ENCODE measurements at places on chromosomes 6 and 20. TPM values are rescaled to one million over a fixed set of nuclear protein-coding genes. Genes with fewer than 3 reads are reported as not detected.

Gene TP53TG5
- not detected for total RNA-seq

Gene GLP1R
- not detected for total RNA-seq

Gene CAP2
- total RNA-seq: 5.3 TPM

Gene KIAA0408
- total RNA-seq: not detected

Gene RIMS1
- total RNA-seq: not detected

Gene GJA10
- total RNA-seq: not detected

GRCh38 chr6:111841822-111842221, 31.4 kb downstream of the FYN start:
- no peak for DNase-seq

GRCh38 chr6:139538366-139538765, 163.9 kb upstream of the CITED2 start:
- DNase-seq: no peak

DNA sequence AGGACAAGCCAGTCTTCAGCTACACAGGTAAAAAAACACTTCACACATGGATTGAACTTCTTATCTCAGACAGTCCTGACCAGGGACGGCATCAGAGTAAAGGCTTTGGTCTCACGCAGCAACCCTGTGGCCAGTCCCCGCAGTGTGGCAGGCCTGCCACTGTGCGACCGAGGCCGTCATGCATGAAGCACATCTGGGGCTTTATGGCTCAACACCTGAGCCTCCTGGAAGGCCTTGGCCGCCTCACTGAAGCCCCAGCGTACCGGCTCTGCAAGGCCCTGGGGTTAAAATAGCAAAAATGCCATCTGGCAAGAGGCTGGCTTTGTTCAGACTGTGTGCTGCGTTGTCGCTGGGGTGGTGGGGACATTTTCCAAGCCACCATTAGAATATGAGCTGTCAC, 32.8 kb downstream of the TBC1D7 start:
- no peak for DNase-seq

GRCh38 chr6:16985513-16986284, 116.2 kb upstream of the STMND1 start:
- DNase-seq: no peak

DNA sequence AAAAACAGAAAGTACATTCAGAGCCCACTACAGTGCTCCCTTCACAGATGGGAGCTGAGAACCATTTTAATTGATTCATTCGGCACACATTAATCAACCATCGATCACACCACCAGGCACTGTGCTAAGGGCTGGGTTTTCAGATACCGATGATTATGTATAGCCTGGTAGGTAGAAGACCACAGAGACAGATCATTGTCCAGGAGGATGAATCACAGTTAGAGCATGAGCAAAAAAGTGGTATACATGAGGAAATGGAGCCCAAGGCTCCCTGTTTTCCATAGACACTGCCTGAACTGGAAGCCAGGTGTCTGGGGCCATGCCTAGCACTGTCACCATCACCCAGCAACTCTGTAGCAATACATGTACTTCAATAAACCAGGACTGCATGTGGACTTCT, 9.0 kb upstream of the PRDM1 start:
- no peak for DNase-seq

DNA sequence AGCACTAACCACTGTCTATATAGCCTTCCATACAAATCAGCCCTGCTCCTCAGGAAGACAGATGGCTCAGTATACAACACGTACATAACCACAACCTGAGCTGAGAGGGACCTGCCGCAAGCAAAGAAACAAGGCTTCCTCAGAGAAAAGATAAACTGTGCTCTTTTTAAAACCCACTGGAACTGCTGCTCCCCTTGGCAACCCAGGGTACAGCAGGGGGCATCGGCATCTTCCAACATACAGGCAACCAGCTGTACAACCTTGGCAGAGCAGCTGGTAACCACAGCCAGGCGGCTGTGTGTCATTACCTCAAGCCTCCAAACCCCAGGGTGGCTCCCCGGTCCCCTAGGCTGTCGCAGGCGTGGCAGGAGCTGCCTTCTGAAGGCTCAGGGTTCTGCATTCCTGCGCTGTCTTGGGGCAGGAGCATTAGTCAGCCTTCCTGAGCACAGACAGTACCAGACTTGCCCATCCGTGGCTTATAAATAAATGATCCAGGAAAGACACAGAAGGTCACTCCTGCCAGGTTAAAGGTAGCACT, 249.5 kb downstream of the ADGRG6 start:
- DNase-seq: no peak

- no peak for DNase-seq
Observed at GRCh38 chr6:22053391-22053997, 243.3 kb downstream of the PRL start.

DNA sequence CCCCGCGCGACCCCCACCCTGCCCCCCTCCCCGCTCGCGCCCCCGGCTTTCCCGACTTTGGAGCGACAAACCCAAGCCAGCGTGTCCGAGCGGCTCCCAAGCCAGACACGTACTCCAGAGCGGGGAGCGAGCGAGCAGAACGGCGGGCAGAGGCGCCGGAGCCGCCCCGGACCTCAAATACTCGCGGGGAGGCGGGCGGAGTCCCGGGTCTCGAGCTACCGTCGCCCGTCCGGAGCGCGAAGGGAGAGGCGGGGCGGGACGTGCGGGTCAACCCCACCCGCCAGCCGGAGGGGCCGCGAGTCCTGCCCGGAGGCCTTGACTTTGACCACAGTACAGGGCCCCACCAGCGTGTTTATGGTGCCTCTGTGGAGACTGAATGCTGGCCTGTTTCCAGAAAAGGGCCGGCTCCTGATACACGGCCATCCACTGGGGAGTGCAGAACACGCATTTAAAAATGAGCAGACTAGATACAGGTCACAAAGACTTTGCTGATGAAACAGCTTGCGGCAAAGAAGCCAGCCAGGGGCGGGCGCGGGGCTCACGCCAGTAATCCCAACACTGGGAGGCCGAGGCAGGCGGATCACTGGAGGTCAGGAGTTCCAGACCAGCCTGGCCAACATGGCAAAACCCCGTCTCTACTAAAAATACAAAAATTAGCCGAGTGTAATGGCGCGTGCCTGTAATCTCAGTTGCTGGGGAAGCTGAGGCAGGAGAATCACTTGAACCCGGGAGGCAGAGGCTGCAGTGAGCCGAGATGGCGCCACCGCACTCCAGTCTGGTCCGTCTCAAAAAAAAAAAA, at the start of gene SERPINB6:
TSS of gene SERPINB6 (minus strand) at position 148 of the 799 bp plus-strand sequence. CDS start 12,235 bp downstream, outside the sequence.
- peak; percentile 83 for DNase-seq

DNA sequence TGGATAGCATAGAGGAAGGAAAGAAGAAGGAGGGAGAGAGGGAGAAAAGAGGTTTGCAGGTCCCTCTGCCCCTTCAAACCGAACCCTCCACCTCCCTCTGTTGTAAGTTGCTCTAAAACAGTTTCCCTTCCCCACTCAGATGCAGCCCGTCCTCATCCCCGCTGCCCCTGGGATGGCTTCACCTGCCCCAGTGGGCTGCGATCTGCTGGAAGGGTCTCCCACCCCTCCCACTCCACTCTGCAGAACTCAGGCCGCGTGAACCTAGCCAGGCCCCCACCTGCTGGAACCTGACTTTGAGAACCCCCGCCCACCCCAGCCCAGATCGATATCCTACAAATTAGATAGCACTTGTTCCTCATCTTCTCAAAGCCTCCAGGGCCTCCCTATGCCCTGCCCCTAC, 190.8 kb downstream of the DLL1 start:
- DNase-seq: no peak

DNA sequence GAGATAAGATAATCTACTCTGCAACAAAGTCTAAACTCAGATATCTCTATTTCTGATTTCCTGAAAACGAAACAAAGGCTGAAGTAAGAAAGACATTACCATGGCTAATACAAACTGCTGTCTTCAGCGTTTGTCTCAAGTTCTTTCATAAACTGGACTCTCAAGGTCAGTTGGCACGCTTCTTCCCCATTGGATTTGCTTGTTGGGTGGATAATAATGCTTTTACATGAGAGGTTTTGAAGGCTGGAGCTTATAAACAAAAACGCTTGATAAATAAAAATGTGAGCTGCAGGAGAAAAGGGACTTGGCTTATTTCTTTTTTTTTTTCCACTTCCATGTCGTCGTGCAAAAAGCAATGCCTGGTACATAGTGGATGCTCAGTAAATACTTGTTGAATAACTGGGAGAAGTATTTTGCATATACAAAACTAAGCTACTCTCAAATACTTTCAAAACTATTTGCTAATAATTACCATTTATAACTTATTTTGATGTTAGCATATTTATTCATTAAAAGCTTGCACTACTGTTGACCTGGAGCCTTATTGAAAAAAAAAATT, 65.7 kb upstream of the EEF1A1 start:
- no peak for DNase-seq

GRCh38 chr6:64750910-64751309, 956.1 kb downstream of the EYS start:
- DNase-seq: no peak

DNA sequence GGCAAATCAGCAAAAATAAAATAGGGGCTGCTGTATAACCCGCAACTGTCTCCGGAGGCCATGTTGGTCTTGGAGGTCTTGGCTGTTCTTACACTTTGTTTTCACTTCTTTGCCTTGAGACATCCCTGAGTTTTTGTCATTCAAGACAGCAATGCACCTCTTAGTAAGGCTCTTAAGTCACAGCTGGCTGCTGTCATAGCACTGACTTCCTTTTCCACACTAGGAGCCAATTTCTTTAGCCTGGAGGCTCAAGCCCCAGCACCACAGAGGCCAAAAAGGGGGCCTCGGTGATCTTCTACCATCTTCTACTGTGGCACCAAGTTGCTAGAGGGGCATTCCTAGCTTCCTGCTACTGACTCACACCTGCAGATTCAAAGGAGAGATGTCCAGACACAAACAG, 536.3 kb downstream of the CDH26 start:
- no peak for DNase-seq

GRCh38 chr6:81996414-81996813, 243.9 kb upstream of the TENT5A start:
- no peak for DNase-seq

GRCh38 chr6:14207448-14207847, 89.9 kb downstream of the CD83 start:
- no peak for DNase-seq

DNA sequence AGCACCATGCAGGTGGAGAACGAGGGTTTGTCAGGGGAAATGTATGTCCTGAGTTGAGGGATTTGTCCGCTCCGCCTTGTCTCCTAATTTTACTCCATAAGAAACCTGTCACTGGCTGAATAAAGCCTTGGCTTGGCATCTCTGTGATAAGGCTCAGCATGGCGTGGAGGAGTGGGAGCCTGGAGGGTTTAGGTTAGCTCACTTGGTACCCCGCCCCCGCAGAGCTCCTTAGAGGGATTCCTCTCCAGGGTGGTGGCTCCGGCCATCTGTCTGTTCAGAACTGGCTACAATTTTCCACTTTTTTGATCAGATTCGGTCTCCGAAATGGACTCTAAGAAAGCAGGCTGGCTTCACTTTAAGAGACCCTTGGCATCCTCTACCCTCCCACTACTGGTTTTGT, 192.2 kb upstream of the SYNDIG1 start:
- DNase-seq: no peak

GRCh38 chr6:170257376-170257775, 33.5 kb downstream of the DLL1 start:
- no peak for DNase-seq

DNA sequence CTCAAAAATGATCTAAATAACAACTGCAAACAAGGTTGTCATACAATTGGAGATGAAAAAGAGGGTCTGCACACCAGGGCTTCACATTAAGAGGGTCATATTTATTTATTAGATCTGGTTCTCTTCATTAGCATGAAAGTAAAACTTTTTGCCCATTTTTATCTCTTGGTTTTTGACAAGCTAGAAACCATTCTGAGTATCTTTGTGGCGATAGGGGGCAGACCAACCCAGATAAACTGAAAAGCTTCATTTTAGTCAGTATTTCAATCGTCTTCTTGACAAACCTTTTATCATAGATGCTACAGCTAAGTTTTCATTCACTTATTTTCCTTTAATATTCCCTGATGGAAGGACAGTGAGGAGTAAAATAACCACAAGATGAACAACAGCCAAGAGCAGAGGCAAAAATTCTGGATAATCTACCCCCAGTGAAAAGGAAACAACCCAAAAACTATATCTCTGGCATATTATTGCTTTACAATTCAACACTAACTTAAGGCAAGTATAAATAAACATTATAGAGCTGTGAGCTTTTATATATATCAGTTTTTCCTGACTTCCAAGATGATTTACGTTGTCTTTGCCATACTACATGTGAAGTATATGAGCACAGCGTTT, 45.2 kb downstream of the THEMIS start:
- DNase-seq: peak; percentile 28

GRCh38 chr6:68743099-68743498, 108.0 kb downstream of the ADGRB3 start:
- DNase-seq: no peak

GRCh38 chr20:19483309-19483708, 270.9 kb downstream of the SLC24A3 start:
- no peak for DNase-seq

DNA sequence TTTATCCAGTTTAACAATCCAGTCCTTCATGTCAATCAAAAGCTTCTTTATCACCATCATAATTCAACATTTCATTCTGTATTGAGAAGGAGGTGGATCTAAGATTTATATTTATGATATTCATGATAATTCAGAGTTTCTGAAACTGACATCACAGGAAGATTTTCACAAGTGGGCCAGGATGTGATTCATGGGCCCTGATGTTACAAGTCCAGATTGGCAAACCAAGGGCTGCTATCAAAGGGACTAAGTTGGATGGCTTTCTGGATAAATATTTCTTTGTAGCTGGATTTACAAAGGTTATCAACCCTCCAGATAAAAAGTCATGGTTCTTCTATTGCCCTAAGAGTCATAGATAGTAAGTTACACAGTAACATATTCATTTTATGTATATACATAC, 866.5 kb downstream of the KIF16B start:
- no peak for DNase-seq

DNA sequence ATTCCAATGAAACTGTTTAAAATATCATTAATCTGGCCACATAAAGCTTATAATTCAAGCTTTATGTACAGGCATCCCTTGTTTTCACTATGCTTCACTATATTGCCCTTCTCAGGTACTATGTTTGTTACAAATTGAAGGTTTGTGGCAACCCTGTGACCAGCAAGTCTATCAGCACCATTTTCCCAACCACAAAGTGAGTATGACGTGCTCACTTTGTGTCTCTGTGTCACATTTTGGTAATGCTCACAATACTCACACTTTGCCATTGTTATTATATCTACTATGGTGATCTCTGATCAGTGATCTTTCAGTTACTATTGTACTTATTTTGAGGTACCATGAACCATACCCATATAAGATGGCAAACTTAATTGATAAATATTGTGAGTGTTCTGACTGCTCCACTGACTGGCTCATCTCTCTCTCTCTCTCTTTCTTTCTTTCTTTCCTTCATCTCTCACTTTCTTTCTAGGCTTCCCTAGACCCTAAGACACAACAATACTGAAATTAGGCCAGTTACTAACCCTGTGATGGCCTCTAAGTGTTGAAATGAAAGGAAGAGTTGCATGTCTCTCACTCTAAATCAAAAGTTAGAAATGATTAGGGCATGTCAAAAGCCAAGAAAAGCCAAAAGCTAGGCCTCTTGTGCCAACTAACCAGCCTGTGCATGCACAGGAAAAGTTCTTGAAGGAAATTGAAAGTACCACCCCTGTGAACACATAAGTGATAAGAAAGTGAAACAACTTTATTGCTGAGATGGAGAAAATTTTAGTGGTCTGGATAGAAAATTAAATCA, 227.9 kb downstream of the BCAS1 start:
- DNase-seq: no peak

Data from G401 (cell line).